Activated T-helper 1 cell treated with anti-CD3 and anti-CD28 coated beads, Interleukin-2, amount 50 U/mL, for 16 hours (primary cell): ENCODE measurements at places on chromosomes 5 and 9.

GRCh38 chr9:13160051-13160450 is 119.4 kb downstream of the MPDZ start:
- no peak for DNase-seq

GRCh38 chr5:141330299-141331080 is at the start of gene PCDHGA1:
TSS of gene PCDHGA1 (plus strand) at chr5:141330514.
- DNase-seq: no peak

GRCh38 chr9:78695519-78695918 is 398.6 kb downstream of the PSAT1 start:
- no peak for DNase-seq

- no peak for DNase-seq
These were observed 47.3 kb downstream of the ANKRD31 start for GRCh38 chr5:75189353-75189752.

GRCh38 chr9:126113176-126113575 is 213.5 kb upstream of the MVB12B start:
- DNase-seq: no peak

DNA sequence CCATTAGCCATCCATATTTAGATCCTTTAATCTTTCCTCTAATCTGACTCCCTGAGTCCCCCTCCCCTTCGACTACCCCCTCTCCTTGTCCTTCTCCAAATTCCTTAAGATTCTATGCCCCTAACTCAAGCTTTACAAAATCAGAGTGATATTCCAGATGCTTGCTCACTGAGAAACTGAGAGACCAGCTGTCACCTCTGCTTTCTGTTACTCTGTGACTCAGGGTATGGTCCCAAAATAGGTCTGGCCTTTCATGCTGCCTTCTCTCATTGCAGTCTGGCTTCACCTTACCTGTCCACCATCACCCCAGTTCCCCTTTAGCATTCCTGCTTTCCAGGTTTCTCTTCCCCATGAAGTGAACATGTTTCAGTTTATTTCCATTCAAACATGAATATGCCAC is 383.3 kb upstream of the SLC30A5 start:
- no peak for DNase-seq

- no peak for DNase-seq
These were observed 248.8 kb downstream of the NNT start for GRCh38 chr5:43851741-43852140.

DNA sequence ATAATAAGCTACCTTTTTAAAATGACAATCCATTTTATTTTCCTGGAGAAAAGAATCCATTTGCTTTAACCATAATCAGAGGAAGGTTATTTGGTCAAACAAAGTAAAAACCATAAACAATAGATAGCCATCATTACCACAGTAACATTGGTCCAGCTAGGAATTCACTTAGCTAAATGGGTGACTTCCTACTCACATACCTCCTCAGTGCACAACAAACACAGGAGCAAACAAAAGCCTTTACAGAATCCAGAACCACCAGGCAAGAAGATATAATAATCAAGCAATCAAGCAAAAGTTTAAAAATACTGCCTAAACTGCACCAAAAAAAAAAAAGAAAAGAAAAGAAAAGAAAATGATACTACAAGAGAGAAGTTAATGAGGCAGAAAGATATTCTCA is 949 bp upstream of the IFNK start:
- DNase-seq: no peak

DNA sequence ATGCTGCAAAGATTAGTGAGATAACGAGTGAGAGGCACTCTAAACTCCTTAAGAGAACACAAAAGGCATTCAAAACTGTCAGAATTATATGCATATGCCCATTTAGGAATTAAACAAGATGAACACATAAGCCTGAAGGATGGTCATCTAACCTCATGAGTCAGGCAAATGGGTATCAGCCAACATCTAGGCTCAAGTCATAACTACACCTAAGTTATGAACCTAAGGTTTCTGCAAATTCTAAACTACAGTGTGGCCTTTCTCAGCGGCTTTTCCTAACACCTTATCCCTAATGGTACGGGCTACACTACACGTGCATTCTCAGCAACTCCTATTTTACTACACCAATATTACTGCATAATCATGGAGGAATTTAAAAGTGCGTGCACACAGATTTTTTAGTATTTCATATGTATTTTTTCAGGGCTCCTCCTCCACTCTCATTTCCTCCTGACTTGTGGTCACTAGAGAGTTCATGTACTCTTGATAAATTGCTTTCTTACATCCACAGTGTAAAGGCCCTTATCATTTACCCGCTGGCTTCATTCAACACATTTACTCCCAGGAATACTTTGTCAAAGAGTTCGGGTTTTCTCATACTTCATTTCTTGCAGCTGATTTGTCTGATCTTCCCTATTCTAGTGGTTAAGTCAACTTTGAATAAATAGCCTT is 316.5 kb downstream of the BNC2 start:
- DNase-seq: no peak

GRCh38 chr5:1059884-1060263 is 51.3 kb downstream of the NKD2 start:
- no peak for DNase-seq
